ENCODE measurements at places on chromosomes 1 and 21. TPM values are rescaled to one million over a fixed set of nuclear protein-coding genes. Genes with fewer than 3 reads are reported as not detected.

DCST1 gene
- not detected for total RNA-seq

SPRR1A gene
- total RNA-seq: not detected

NAV1 gene
- total RNA-seq: 24.3 TPM

KCNJ9 gene
- not detected for total RNA-seq

KCNQ4 gene
- total RNA-seq: 1.0 TPM

LCE2B gene
- total RNA-seq: not detected

C8B gene
- total RNA-seq: not detected

NR1I3 gene
- total RNA-seq: not detected

CCNL2 gene
- 47.3 TPM for total RNA-seq

C1QB gene
- not detected for total RNA-seq

CFHR1 gene
- not detected for total RNA-seq

IFNLR1 gene
- total RNA-seq: 3.6 TPM

ANGPTL1 gene
- total RNA-seq: not detected

PGLYRP4 gene
- not detected for total RNA-seq

All from epithelial cell of proximal tubule (primary cell).